ENCODE measurements at places on chromosomes 1 and 21.

DNA sequence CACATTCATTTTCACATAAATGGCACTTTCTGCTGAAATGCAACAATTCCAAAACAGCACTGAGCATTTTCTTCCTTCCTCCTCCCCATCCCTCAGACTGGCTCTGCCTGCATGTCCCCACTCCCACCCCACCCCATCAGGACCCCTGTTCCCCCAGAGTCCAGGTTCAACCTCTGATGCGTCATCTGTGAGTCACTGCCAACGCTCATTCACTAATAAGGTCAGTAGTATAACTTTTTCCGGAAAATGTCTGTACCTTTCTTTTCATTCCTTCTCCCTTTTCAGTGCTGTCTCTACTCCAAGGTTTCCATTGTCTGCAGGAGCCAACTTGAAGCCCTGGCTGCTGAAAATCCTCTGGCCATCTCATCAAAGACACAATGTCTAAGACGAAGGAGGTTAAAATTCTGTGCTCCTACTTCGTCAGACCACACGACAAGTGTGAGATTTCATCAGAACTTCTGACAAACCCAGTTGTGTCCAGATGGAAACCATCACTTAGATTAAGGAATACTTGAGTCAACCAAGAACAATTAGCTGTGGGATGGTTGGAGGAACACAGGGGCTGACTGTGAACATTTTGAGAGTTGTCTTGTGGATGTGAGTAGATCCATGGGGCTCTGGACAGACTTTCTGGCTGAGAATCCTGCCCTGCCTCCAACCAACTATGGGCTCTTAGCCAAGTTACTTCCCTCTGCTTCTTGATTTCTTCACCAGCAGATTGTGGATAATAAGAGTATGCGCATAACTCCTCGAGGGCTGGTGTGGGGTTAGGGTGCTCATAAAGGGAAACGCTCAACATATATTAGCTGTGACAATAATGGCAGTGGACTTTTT, 35.6 kb upstream of the UTS2 start:
- no peak for DNase-seq

DNA sequence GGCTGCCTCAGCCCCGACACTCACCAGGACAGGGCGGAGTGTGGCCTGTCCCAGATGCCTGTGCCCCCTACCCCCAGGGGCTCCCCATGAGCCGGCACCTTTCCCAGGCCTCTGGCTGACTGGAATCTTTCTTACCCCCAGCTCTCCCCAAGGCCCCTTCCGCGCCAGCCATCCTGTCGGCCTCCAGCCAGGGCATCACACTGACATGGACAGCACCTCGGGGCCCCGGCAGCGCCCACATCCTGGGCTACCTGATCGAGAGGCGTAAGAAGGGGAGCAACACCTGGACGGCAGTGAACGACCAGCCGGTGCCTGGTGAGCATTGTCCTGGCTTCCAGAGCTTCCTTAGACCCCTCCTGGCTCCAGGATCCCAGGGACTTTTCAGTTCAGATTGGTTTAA, 26.5 kb downstream of the IGFN1 start:
- DNase-seq: no peak

- no peak for DNase-seq
Observed at GRCh38 chr1:240539769-240540414, 72.1 kb downstream of the GREM2 start.

GRCh38 chr1:5503556-5504363, 488.5 kb downstream of the NPHP4 start:
- no peak for DNase-seq

- no peak for DNase-seq
Observed at GRCh38 chr1:28421744-28422143, 52.2 kb downstream of the PHACTR4 start.

DNA sequence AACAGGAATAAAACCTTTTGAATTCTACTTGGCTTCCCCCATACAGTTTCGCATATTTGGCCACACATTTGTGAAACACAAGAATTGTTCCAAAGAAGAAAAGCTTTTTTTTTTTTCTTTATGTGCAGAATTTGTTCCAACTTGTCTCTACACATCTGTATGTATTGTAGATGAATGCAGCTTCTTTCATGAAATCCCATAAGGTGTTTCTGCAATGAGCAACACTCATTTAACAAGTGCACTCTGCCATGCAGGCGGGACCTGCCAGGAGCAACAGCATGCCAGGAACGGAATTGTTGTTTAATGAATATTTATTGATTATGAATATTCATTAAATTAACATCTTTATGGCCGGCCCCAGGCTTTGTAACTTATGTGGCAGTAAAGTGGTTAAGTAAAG, 1075.0 kb downstream of the TTLL7 start:
- no peak for DNase-seq

- no peak for DNase-seq
Observed at GRCh38 chr1:233843525-233844204, 60.8 kb upstream of the SLC35F3 start.

Measured in HFFc6 (cell line).